CD4-positive, alpha-beta T cell (primary cell): ENCODE measurements at places on chromosomes 4 and X.

GRCh38 chr4:154491341-154492271 is at the start of gene DCHS2:
Gene DCHS2 (minus strand): TSS chr4:154491799. CDS start chr4:154491355, 444 bp downstream.
- no peak for DNase-seq

DNA sequence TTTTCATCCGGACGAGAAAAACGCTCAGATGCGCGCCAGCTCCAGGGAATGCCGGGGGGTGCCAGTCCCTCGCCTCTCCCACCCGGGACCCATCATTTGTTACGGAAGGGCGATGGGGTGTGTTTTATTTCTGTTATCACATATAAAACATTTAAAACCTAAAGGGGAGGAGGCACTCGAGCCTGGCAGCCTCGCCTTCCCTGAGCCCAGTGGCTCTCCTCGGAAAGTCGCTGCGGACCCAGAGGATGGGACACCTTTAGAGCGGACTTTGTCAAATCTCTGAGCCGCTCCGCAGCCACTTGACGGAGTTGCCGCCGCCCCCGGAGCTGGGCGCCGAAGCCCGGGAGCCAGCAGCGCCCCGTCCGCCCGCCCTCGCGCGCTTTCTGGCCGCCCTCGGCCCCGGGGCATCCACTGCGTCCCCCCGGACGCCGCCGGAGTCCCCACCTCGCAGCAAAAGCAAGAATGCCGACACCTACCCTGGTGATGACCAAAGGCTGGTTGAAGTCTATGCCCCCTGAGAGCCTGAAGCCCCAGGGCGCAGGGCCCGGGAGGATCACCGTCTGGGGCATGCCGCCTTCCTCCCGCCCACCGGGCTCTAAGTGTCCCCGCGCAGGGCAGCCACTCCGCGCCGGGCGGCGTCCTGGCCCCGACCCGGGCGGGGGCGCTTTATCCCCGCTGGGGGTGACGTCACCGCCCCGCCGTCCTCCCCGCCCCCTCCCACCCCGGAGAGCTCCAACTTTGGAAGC is at the start of gene PDLIM3:
Gene PDLIM3 (minus strand): TSS at position 642 of the 746 bp plus-strand sequence. CDS start 73 bp downstream, at position 569.
- DNase-seq, result no peak

- DNase-seq, result no peak
Measured at GRCh38 chrX:154399527-154400368, 1.6 kb downstream of the RPL10 start.

- DNase-seq, result no peak
Measured at GRCh38 chrX:22950269-22951266, 49.2 kb upstream of the DDX53 start.
